Kidney (tissue), 22 donors: ENCODE measurements at places on chromosomes 5 and 9. TPM values are rescaled to one million over a fixed set of nuclear protein-coding genes. Genes with fewer than 3 reads are reported as not detected.

DNA sequence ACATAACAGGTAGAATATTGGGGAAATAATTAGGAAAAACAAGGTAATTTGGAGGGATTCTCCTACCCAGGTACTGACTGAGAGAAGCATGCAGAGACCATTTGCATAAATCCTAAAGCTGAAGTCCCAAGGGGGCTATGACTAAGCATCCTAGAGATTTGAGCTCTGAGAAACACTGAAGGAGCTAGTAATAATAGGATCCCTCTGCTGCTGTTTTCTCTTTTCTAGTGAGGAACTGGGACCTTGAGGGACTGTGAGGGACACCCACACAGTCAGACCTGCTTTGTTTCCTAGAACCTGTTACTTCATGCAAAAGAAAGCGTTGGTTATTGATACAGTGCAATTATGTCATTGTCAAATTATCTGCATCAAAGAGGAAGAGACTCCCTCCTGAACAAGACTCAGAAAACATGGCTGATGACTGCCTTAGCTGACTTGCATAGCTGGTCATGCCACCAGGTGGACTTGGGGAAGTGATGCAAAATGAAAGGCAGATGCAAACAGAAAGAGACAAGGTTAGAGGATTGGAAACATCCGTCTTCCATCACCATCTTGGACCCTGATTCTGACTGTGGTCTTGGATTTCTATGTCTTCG, 335.4 kb downstream of the NTRK2 start:
- DNase-seq, result no peak

DNA sequence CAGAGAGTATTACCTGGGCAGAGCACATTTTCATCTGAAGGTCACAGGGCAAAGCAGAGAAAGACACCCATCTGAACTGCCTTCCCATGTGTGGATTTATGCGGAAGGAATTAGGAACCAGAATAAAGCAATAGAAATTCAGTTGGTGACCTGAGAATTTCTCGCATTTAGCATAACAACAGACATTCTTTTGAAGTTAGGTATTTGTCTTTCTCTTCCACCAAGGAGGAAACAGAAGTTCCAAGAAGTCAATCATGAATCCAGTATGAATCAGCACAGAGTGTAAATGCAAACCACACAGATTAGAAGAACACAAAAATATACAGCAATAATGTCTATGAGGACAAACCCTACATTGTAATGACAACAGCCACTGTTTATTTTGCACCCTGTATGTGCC, 515.2 kb upstream of the BRINP1 start:
- no peak for DNase-seq

DNA sequence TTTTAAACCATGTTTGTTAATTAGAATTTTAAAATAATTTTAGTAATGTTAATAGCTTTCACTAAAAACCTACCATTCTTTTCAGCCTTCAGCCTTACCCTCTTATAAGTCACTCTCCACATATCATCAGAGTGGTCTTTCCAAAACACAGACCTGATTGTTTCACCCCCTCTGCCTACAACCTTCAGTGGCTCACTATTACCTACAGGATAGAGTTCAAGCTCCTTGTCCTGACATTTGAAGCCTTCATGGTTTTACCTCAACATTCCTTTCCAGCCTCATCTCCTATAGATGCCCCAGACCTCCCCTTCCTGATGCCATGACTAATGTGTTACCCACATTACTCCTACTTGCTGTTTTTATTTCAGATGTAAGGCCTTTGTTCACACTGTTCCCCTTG, 27.8 kb upstream of the STRBP start:
- DNase-seq, result no peak

- DNase-seq, result peak; percentile 86
Observed at GRCh38 chr9:137441289-137441934, at the start of gene ENTPD8. ENTPD8 (minus strand) TSS chr9:137441357; CDS start chr9:137438285, 3,072 bp downstream.

DNA sequence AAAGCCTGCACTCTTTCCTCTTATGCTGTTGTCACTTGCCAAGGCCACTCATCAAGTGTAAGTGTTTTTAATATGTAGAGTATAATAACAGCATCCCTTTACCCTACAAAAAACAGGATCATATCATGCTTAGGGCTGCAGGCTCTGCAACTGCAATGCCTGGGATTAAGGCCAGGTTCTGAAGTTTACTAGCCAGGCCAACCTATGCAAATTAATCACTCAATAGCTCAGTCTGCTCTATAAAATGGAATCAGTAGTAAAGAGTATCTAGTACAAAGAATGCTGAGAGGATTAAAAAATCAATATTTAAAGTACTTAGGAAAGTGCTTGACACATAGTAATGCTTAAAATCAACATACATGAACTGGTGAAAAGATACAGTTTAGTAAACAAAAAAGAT, 253.3 kb downstream of the EDIL3 start:
- no peak for DNase-seq

Gene NREP
- polyA plus RNA-seq, result 37.0 TPM
